ENCODE measurements at places on chromosomes 3 and 15.
A peak's percentile ranks its signal among the peaks of the same experiment; 100 is the strongest.

- DNase-seq, result no peak
- H3K4me1 ChIP-seq, result peaks cover 6% of the 10 kb centered on the region
- H3K27ac ChIP-seq, result no peak overlapping the region
- no peaks in the 10 kb centered on the region for H3K27me3 ChIP-seq
- peaks cover 51% of the 10 kb centered on the region for H3K36me3 ChIP-seq
Measured at GRCh38 chr15:52552303-52552702, 16.5 kb downstream of the ARPP19 start.

DNA sequence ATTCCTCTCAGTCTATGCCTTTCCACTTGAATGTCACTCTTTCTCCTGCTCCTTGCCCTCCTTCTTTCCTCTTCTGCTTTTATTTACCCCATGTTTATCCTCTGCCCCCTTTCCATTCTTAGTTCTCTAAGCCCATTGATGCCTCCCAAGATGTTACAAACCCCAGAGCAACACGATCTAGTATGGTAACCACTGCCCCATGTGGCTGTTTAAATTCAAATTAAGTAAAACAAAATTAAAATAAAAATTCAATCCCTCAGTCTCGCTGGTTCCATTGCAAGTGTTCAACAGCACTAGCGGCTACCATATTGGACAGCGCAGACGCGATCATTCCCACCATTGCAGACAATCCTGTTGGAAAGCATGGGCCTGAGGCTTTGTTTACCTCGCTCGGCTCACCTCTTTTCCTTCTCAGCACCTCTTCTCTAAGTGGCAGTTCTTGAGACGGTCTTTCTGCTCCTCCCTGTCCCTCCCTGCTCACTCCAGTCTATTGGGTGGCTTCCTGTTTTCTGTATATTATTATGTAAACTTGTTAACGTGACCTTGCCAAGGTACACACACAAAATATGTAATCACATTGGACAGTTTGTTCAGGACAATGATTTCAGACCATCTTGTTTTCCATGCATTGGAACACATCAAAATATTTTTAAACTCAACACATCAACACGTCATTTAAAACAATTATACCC lies 21.8 kb upstream of the CA12 start:
- H3K27ac ChIP-seq, result no peak overlapping the region
- no peak overlapping the region for H3K4me3 ChIP-seq
- DNase-seq, result no peak
- peaks cover 23% of the 10 kb centered on the region for H3K4me1 ChIP-seq
- peaks cover 4% of the 10 kb centered on the region for H3K27me3 ChIP-seq

GRCh38 chr3:32045091-32045915 lies 61.1 kb upstream of the GPD1L start:
- H3K27ac ChIP-seq, result no peak overlapping the region
- DNase-seq, result no peak
- no peaks in the 10 kb centered on the region for H3K27me3 ChIP-seq

DNA sequence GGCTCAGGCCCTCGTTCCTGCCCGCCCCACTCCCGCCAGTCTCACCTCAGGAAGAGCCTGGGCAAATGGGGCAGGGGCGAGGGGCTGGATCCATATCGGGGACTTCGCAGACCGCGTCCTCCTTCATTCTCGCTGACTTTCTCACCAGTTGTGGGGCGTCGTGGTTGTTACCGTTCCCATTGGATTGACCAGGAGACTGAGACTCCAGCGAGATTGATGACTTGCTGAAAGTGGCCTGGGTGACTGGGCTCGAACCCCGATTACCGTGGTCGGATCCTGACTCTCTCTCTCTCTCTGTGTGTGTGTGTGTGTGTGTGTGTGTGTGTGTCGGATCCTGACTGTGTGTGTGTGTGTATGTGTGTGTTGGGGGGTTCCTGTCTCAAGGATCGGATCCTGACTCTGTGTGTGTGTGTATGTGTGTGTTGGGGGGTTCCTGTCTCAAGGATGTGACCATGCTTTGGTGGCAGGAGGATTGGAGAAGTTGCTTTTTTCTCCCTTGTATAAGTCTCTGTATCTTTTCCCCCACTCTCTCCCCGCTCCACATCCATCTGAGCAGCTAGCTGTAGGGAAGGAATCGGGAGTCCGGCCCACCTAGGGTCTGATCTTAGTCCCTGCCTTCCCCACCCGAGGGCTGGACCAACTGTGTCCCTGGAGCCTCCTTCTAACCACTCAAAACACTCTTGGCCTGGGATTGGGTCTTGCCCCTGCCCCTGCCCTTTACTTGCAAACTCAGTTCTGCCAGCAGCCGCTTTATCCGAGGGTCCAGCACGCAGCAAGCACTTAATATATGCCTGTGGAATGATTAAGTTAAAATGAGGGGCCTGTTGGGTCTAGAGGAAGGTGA lies 603 bp downstream of the PLEKHO2 start:
- peak; percentile 31 for DNase-seq
- peak overlapping the region; percentile 71 for H3K27ac ChIP-seq
- no peaks in the 10 kb centered on the region for H3K36me3 ChIP-seq
- no peaks in the 10 kb centered on the region for H3K27me3 ChIP-seq
- H3K4me1 ChIP-seq, result peaks cover 61% of the 10 kb centered on the region

DNA sequence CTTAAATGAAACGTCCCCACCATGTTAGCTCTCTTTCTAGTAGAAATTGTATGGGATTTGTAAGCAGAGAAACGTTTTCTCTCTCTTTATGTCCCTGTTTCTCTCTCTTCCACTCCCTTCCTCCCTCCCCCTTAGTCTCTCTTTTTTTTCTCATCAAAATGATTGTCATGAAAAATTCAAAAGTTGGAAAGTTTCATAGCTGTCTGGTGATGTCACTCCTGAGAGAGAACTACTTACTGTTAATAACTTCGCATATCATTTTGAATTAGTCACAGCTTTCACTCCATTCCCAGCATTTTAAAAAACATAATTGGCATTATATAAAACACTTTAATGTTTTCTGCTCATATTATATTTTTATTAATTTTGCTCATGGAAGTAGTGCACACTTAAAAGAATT lies 331.1 kb downstream of the C3orf38 start:
- DNase-seq, result no peak
- no peak overlapping the region for H3K27ac ChIP-seq
- no peaks in the 10 kb centered on the region for H3K36me3 ChIP-seq

GRCh38 chr3:72844436-72844993 lies 3.7 kb downstream of the SHQ1 start:
- no peaks in the 10 kb centered on the region for H3K27me3 ChIP-seq
- H3K27ac ChIP-seq, result peak overlapping the region; percentile 75
- peak overlapping the region; percentile 3 for H3K4me3 ChIP-seq
- H3K4me1 ChIP-seq, result peaks cover 55% of the 10 kb centered on the region

DNA sequence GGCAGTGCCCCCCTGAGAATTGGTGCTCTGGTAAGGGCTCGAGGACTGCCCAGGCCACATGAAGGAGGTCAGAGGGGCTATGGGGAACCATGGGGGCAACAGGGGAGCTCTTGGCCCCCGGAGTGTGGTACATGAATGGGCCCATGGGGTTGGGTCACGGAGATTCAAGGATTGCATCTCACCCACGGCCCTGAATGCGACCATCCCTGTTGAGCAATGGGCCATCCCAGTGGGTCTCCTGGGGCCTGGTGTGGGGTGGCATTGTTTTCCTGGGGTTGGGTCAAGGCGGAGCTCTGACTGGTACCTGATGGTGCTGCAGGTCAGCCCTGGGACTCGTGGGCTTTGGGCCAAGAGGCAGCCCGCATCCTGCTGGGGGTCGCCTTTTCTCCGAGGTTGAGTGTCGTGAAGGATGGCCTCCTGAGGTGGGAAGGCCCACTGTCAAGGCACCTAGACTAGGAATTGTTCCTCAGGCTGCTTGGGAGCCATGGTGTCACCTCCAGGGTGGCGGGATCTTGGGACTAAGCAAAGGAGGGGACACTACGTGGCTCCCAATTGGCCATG lies 198.3 kb downstream of the UBE3A start:
- H3K4me3 ChIP-seq, result no peak overlapping the region
- no peak for DNase-seq

GRCh38 chr15:94670438-94671034 lies 439.2 kb downstream of the MCTP2 start:
- no peak for DNase-seq
- peaks cover 11% of the 10 kb centered on the region for H3K27me3 ChIP-seq
- no peak overlapping the region for H3K4me3 ChIP-seq
- H3K27ac ChIP-seq, result no peak overlapping the region
- H3K4me1 ChIP-seq, result no peaks in the 10 kb centered on the region
- H3K36me3 ChIP-seq, result no peaks in the 10 kb centered on the region

- no peak for DNase-seq
- H3K4me1 ChIP-seq, result no peaks in the 10 kb centered on the region
- no peaks in the 10 kb centered on the region for H3K36me3 ChIP-seq
- no peak overlapping the region for H3K4me3 ChIP-seq
- H3K27ac ChIP-seq, result no peak overlapping the region
Measured at GRCh38 chr15:59873644-59874272, 130.4 kb upstream of the FOXB1 start.

GRCh38 chr3:55571913-55572312 lies 84.8 kb upstream of the WNT5A start:
- no peak overlapping the region for H3K27ac ChIP-seq
- H3K27me3 ChIP-seq, result no peaks in the 10 kb centered on the region
- no peaks in the 10 kb centered on the region for H3K36me3 ChIP-seq

GRCh38 chr15:78507831-78508160 lies 419 bp downstream of the HYKK start:
- H3K4me1 ChIP-seq, result peaks cover 18% of the 10 kb centered on the region
- H3K27me3 ChIP-seq, result peaks cover 4% of the 10 kb centered on the region
- peak overlapping the region; percentile 74 for H3K27ac ChIP-seq
- no peaks in the 10 kb centered on the region for H3K36me3 ChIP-seq

Data from activated naive CD8-positive, alpha-beta T cell treated with anti-CD3 and anti-CD28 coated beads, Interleukin-2, amount 50 U/mL, for 24 hours (primary cell).